Vagina (tissue), 2 donors: ENCODE measurements at places on chromosomes 7 and 10. TPM values are rescaled to one million over a fixed set of nuclear protein-coding genes. Genes with fewer than 3 reads are reported as not detected.

The INMT gene
- 5.6 TPM for total RNA-seq

The GOLGA7B gene
- 2.5 TPM for total RNA-seq

The HIP1 gene
- 17.7 TPM for total RNA-seq

- no peak for DNase-seq
Observed at GRCh38 chr10:1552881-1553670, 184.2 kb downstream of the ADARB2 start.

DNA sequence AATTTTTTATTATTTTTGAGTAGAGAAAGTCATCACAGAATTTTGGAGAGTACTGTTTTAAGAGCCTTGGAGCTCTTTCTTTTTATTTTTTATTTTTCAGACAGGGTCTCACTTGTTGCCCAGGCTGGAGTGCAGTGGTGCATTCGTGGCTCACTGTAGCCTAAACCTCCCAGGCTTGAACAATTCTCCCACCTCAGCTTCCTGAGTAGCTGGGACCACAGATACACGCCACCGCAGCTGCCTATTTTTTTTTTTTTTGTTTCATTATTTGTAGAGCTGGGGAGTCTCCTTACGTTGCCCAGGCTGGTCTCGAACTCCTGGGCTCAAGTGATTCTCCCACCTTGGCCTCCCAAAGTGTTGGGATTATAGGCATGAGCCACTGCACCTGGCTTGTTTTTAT, 10.6 kb downstream of the CPA4 start:
- no peak for DNase-seq

GRCh38 chr7:90209776-90210175, 1.8 kb upstream of the STEAP2 start:
- DNase-seq: no peak

DNA sequence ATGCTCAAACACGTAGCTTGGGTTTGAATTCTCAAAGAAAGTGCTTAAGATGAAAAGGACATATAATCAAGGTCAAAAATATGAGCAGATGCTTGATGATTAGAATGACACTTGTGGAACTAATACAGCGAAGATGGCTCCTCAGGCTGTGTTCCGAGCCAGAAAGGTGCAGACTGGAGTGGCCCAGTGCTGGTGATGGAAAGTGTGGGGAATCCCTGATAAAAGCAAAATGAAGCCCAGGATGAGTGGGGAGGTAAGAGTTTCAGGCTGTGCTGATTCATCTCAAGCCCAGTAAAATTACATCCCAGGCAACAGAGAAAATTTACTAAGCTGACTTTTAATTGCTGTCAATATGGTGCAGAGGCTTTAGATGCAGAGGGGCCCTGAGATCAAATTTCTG, 77.8 kb upstream of the IKZF1 start:
- DNase-seq: no peak

DNA sequence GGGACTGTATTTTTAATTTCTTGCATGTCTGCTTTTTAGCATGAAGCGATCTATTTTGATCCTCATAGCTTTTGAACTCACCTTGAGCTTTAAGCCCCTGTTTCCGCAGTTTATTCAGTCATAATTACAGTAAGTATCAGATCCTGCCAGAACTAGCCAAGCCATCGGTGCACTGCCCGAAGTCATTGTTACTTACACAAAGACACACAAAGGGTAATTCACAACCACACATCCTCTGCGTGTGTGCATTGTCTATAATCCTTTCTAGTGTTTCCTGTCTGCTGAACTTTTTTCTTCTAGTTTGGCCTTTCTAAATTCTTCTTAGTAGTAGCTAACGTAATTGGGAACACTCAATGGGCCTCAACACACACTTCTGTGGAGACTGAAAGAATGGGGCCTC, 133.0 kb downstream of the SFMBT2 start:
- DNase-seq: no peak

DNA sequence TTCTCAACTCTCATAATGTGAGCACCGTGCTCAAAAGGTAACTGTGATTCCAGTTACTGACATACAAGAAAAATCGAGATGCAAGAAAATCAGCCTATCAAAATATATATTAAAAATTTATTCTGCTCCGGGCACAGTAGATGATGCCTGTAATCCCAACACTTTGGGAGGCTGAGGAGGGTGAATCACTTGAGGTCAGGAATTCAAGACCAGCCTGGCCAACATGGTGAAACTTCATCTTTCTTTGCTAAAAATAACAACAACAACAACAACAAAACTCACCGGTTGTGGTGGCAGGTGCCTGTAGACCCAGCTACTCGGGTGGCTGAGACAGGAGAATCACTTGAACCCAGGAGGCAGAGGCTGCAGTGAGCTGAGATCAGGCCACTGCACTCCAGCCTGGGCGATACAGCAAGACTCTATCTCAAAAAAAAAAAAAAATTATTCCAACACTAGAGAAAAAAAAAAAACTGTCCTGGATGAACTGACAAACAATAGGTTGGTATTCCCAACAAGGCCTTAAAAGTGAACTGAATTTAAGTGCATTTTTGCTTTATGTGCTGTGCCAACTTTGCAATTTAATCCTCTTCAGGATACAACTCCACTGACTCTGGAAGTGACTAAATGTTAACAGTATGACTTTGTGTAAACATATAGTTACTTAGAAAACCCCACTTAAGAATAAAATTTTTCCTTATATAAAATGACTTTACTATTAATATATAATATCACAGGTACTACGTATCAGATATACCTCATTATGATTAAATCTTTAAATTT, 51.1 kb downstream of the JMJD1C start:
- DNase-seq: no peak

DNA sequence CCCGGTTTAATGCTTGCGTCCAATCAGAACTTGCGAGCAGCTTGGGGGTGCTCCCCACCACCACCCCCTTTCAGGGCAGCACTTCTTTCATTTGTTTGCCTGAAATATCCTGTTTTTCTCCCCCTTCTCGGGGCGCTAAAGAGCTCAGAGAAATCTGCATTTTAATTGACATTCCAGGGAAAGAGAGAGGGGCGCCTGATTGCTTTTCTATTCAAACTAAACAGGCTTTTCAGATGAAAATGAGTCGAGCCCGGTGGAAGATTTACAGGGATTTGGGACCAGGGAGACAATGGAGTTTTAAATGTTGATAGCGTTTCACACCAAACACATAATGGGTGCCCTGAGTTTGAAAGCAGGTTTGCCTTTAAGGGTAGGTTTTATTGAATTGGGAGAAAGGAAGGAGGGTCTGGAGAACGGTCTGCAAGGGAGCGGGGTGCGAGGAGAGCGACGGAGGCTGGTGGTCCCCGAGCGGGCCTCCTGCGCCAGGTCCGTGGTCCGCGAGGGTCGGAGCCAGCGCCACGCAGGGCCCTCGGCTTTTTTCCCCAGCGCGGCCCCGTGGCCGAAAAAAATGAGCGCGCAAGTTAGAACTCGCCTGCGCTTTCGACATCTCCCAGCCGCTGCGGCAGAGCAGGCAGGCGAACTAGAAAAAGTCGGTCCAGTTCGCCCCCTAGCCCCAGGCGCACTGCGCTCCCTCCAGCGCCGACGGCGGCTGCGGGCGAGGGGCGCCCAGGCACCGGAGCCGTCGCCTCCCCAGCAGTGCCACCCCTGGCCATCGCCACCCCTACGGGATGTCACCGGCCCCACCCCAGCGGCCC, 1.3 kb downstream of the FGFR2 start:
- no peak for DNase-seq

The TRIM50 gene
- not detected for total RNA-seq

The DKK1 gene
- 14.0 TPM for total RNA-seq
